ENCODE measurements at places on chromosomes 3 and 15. TPM values are rescaled to one million over a fixed set of nuclear protein-coding genes. Genes with fewer than 3 reads are reported as not detected.

CD200 gene
- total RNA-seq, result 1.2 TPM

DNA sequence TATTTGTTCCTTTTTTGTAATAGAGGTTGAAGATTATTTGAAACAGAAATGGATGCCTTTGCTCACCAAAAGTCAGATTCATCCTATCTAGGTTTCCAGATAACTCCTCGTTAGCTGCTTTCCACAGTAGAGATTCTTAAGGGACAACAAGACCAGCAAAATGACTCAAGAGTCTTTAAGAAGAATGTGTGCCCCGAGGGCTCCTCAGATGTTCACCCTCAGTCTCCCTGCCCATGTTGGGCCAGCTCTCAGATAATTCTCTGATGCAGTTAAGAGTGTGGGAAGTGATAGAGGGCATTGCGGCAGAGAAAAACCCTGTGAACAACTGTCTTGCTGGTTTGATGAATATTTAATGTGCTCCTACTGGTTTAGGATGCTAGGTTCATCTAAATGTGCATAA is 251.1 kb downstream of the PTPRG start:
- DNase-seq, result no peak

GRCh38 chr15:101437618-101438481 is 51.7 kb downstream of the PCSK6 start:
- DNase-seq, result no peak

- no peak for DNase-seq
These were observed 16.4 kb downstream of the CHRNA3 start for GRCh38 chr15:78604420-78604819.

DNA sequence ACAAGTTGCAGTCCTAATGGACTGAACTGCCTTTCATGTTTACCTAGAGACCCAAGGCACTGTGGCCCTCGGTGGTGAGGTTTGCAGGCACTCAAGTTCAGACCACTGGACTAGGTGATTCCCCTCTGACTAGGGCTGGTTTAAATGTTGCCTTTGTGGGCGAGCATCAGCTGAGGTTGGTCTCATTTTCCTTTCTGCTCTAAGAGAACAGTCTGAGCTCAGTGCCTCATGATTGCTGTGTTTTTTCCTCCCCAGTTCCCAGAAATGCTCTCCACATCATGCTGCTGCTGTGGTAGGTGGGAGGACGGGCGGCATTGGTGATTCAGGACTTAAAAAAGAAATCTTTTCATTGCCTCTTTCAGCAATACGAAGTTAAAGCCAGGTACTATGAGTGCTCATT is 237.2 kb downstream of the MBNL1 start:
- DNase-seq, result no peak

Data from CD8-positive, alpha-beta T cell (primary cell).